Right cardiac atrium (tissue), 5 donors: ENCODE measurements at places on chromosomes 4 and X. TPM values are rescaled to one million over a fixed set of nuclear protein-coding genes. Genes with fewer than 3 reads are reported as not detected.

Gene EPHA5
- polyA plus RNA-seq, result 0.34 TPM

Gene GAGE12J
- not detected for polyA plus RNA-seq

Gene LONRF3
- 2.1 TPM for polyA plus RNA-seq

Gene RHOXF2
- not detected for polyA plus RNA-seq

Gene NAT8L
- polyA plus RNA-seq, result 2.8 TPM

Gene RIPPLY1
- polyA plus RNA-seq, result not detected

Gene RNF212
- polyA plus RNA-seq, result 1.6 TPM

Gene DCLK2
- 7.3 TPM for polyA plus RNA-seq

Gene NPY5R
- 0.93 TPM for polyA plus RNA-seq

Gene SMIM10L2A
- polyA plus RNA-seq, result 5.1 TPM

Gene CNOT6L
- polyA plus RNA-seq, result 3.6 TPM

Gene CLDN22
- polyA plus RNA-seq, result 0.02 TPM

Gene VSIG4
- 16.0 TPM for polyA plus RNA-seq

Gene TREX2
- 0.48 TPM for polyA plus RNA-seq

Gene C4orf51
- polyA plus RNA-seq, result not detected

Gene PRDM8
- 0.75 TPM for polyA plus RNA-seq

Gene DUSP9
- polyA plus RNA-seq, result not detected

Gene OPN1MW
- not detected for polyA plus RNA-seq

Gene PPA2
- polyA plus RNA-seq, result 111 TPM

Gene TBL1X
- polyA plus RNA-seq, result 5.1 TPM

Gene SPACA5
- not detected for polyA plus RNA-seq

Gene GPR82
- 0.02 TPM for polyA plus RNA-seq

Gene PAGE5
- not detected for polyA plus RNA-seq

Gene C4orf36
- polyA plus RNA-seq, result 0.18 TPM

Gene SERTM2
- polyA plus RNA-seq, result not detected

Gene AGTR2
- 0.25 TPM for polyA plus RNA-seq

Gene ATP7A
- polyA plus RNA-seq, result 1.6 TPM

Gene EGF
- polyA plus RNA-seq, result 5.3 TPM

Gene NR3C2
- polyA plus RNA-seq, result 5.9 TPM

Gene CXCL1
- 4.4 TPM for polyA plus RNA-seq

Gene PPP1R2C
- not detected for polyA plus RNA-seq

Gene MEPE
- not detected for polyA plus RNA-seq

Gene LYAR
- 15.0 TPM for polyA plus RNA-seq

Gene GSX2
- polyA plus RNA-seq, result not detected

Gene ANAPC10
- 21.0 TPM for polyA plus RNA-seq

Gene FHIP1A
- polyA plus RNA-seq, result 2.4 TPM

Gene NUDT9
- 52.8 TPM for polyA plus RNA-seq

Gene FGF13
- 5.8 TPM for polyA plus RNA-seq

Gene CT45A5
- polyA plus RNA-seq, result not detected

Gene RAB33A
- 11.3 TPM for polyA plus RNA-seq

Gene MND1
- 0.20 TPM for polyA plus RNA-seq

Gene MTNR1A
- not detected for polyA plus RNA-seq

Gene GPR143
- 0.14 TPM for polyA plus RNA-seq

Gene GABRG1
- not detected for polyA plus RNA-seq

Gene ARSJ
- 1.8 TPM for polyA plus RNA-seq

Gene BEX4
- 141 TPM for polyA plus RNA-seq

Gene OPRPN
- polyA plus RNA-seq, result not detected

Gene BEX3
- 305 TPM for polyA plus RNA-seq
